NCI-H774 (cell line): ENCODE measurements at places on chromosomes 7 and 10.

DNA sequence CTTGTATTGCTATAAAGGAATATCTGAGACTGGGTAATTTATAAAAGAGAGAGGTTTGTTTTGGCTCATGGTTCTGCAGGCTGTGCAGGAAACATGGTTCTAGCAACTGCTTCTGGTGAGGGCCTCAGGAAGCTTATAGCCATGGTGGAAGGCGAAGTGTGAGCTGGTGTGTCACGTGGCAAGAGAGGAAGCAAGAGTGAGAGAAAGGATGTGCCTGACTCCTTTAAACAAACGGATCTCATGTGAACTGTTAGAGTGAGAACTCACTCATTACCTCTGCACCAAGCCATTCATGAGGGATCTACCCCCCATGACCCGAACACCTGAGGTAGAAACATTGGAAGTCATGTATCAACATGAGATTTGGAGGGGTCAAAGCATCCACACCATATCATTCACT, 7.7 kb upstream of the ITPRIP start:
- DNase-seq = no peak

- DNase-seq = no peak
These were observed 295.5 kb downstream of the MDFIC start for GRCh38 chr7:115217373-115217772.

GRCh38 chr7:42689626-42690025, 222.2 kb downstream of the C7orf25 start:
- DNase-seq = no peak

DNA sequence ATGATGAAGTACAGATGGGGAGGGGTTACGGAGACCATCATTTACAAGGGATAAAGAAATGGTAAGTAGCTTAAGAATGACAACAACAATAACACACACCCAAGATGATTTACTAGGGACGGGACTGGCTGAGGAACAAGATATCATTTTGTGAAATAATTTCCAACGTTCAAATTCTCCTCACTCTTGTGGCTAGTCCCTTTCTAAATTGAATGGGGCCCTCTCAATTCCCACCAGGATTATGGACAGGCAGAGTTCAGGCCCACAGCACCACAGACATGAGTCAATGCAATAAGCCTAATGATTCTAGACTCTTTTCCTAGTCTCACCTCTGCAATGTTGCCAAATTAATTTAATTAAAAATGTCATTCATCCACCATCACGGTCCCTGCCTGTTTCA, 448.1 kb downstream of the KCNMA1 start:
- no peak for DNase-seq
